ENCODE measurements at places on chromosomes 7 and 10. TPM values are rescaled to one million over a fixed set of nuclear protein-coding genes. Genes with fewer than 3 reads are reported as not detected.

The PDK4 gene
- 10.3 TPM for total RNA-seq

The POMZP3 gene
- 24.6 TPM for total RNA-seq

The MYPN gene
- total RNA-seq = 2.0 TPM

The FAM241B gene
- 17.2 TPM for total RNA-seq

The LEP gene
- total RNA-seq = not detected

The EN2 gene
- 0.99 TPM for total RNA-seq

The SPDYE6 gene
- total RNA-seq = not detected

Measured in A549 treated with GW870086 at 1 μM for 4 hours (cell line).